ENCODE measurements at places on chromosomes 5 and 9. TPM values are rescaled to one million over a fixed set of nuclear protein-coding genes. Genes with fewer than 3 reads are reported as not detected.

GRCh38 chr5:43415935-43416802, 4.0 kb upstream of the CCL28 start:
- no peak for DNase-seq

DNA sequence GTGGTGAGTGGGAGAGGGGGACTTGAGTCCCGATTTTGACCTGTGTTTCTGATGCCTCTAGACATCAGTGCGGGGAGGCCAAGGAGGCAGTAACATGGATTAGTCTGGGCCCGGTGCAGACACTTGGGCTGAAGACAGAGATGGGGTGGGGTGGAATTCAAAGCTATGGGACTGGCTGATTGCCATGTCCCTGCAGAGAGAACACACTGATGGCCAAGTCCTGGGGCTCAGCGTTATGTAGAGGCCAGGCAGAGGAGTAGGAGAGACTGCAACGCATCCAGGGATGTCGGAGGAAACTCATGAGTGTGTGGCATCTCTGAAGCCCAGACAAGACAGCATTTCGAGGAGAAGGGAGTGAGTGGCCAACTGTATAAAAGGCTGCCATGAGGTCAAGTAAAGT, 30.1 kb downstream of the PSD2 start:
- DNase-seq, result no peak

Gene F2RL2
- 29.8 TPM for total RNA-seq

Gene PRUNE2
- 5.5 TPM for total RNA-seq

DNA sequence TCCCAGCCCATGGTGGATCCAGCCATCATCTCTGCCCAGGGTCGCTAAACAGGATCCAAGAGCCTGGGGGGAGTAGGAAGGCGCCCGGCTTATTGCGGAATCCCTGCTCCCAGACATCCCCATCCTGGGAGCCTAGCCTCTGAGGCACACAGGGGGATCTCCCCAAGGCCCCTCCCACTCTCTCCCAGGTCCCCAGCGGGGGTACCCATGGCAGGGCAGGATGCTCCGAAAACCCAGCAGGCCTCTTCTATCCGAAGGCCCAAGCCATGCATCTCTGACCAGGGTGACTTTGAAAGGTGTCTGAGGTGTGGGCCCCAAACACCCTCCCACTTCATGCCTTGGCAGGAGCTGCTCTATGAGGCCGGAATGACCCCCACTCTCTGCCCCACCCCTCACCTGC, 81.7 kb upstream of the RUFY1 start:
- no peak for DNase-seq

GRCh38 chr9:112582371-112583262, 96.0 kb downstream of the KIAA1958 start:
- no peak for DNase-seq

DNA sequence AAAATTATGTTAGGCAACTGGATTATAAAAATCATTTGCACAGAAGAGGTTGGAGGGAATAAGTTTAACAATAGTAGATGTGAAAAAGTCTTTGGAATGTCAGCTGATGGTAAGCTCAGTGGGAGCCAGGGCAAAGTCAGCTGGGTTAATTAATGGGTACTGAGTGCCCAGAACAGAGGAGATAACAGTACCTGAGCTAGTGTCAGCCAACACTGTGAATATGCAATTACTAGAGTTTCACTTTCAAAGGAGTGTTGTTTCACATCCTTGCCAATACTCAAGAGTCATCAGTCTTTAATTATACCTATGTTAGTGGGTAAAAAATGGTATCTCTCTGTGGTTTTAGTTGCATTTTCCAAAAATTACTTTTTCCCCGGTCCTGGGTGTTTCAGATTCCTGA, 135.1 kb downstream of the KIF4B start:
- DNase-seq, result no peak

DNA sequence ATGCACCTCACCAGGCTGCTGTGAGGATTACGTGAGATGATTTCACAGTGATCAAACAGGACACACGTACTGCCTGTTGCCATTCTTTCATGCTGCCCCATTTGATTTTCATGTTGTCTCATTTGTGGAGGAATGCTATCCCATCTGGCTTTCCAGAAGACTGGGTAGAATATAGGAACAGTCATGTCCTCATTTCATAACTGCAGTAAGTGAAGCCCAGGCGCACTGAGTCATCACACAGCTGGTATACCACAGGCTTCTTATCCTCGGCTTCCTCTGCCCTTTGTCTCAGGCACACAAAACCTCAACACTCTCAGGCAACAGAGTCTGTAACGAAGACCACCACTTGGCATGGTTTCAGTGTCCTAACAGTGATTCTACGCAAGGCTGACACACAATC, 62.3 kb downstream of the LHFPL2 start:
- peak; percentile 99 for DNase-seq

Gene STARD4
- 147 TPM for total RNA-seq

Gene MLANA
- total RNA-seq, result not detected

- no peak for DNase-seq
These were observed 106.4 kb upstream of the SLC12A2 start for GRCh38 chr5:127976991-127977717.

GRCh38 chr5:50712479-50712878, 46.0 kb downstream of the PARP8 start:
- DNase-seq, result no peak

DNA sequence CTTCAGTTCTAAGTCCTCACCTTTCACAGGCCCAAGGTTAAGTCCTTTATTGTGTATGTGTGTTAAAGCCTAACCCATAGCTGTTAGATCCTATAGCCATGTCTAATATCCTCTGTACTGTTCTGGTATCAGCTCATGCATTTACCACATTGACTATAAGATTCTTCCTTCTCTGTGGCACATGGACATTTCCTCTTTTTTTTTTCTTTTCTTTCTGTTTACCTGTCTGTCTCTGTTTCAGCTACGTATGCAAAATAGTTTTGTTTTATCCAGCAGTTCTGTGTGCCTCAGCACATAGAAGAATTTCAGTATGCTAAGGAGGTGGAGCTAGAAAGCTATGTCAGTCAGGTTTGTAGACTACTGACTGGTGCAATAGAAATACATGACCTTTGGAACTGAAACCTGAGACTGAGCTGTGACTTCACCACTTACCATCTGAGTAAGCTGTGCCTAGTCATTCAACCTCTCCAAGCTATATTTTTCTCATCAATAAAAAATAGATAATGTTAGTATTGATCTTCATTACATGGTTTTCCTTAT, 155.6 kb upstream of the VLDLR start:
- DNase-seq, result no peak

All from fibroblast of villous mesenchyme (primary cell).